ENCODE measurements at places on chromosomes 3 and 15.
A peak's percentile ranks its signal among the peaks of the same experiment; 100 is the strongest.

- DNase-seq, result no peak
These were observed 54.0 kb downstream of the TASOR start for GRCh38 chr3:56629047-56629446.

DNA sequence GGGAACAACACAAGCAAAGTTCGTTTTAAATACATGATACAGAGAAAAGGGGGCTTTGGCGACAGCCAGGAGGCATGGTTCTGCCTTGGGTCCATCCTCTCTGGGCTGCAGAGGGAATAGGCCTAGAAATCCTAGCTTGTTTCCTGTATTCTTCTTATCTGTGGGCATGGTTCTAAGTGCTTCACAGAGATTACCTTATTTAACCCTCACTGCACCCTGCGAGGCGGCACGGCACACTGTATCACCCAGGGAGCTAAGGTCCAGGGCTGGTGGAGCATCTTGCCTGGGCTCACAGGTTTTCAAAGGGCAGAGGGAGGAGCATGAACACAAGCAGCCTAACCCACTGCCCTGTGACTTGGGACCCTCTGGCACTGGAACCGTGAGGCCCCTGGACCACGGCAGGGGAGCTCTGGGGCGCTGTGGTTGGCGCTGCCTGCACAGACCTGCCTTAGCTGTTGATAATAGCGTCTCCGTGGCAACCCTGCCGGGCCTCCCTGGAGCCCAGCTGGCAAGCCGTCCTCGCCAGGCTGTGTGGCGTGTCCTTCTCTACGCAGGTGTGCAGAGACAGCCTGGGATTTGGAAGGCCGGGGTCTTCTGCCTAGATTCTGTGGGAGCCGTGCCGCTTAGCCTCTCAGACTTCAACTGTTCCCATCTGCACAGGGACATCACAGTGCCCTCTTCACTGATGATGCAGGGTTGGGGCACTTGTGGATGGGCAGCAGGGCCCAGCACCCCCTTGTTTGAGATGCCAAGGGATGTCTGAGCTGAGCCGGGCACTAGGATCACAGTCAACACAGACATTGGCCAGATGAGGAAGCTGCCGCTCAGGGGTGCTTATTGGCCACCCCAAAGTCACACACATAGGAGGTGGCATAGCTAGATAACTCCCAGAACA lies 154.6 kb upstream of the TLE3 start:
- DNase-seq, result no peak

- DNase-seq, result peak; percentile 51
These were observed 37.6 kb downstream of the TMCC1 start for GRCh38 chr3:129855832-129856419.

GRCh38 chr15:66893294-66893693 lies 172.1 kb upstream of the SMAD3 start:
- DNase-seq, result no peak

GRCh38 chr15:74857082-74857655 lies 14.2 kb upstream of the ULK3 start:
- DNase-seq, result no peak

GRCh38 chr3:123584284-123584987 lies 417 bp downstream of the HACD2 start:
- DNase-seq, result peak; percentile 71

DNA sequence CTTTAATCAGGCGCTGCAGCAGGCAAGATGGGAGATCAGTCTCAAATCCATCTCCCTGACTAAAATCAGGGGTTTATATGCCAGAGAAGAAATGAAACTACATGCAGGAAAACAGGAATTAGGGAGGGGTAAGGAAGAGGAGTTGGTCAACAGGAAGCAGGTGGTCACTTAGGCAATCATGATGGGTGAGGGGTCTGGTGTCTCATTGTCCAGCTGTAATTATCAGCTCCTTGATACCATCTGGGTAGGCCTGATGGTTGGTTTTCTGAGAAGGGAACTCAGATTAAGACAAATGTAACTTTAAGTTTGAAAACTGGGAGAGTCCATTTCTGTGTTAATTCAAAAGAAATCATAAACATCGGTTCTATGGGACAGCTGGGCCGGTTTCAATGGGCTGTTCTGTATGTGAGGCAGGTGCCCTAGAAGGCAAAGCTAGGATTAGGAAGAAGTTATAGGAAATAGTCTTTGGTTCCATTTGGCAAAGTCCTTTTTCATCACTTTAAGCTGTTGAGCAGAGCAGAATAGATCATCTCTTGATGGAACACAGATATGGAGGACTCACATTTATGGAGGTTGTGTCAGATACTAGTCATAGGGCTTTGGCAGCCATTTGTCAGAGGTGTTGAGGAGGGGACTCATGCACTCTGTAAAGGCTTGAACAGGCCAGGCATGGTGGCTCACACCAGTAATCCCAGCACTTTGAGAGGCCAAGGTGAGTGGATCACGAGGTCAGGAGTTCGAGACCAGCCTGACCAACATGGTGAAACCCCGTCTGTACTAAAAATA lies 149.4 kb downstream of the VGLL4 start:
- DNase-seq, result peak; percentile 58

- no peak for DNase-seq
These were observed 215.3 kb upstream of the TOPAZ1 start for GRCh38 chr3:44026220-44026865.

DNA sequence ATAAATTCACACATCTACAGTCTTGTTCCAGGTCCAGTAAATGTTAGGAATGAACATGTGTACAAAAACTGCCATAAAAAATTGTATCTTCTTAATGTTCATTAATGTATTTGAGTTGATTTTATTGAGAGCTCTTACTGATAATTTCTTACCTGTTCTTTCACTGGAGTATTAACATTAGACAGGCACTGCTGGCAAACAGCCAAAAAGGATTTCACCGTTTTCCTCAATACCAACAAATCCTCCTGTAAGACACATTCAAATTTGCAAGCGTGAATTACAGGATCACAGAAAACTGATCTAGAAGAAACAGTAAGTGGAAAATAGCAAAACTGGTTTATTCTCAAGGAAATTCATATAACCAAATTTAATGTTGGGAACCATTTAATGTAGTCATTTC lies 127.4 kb downstream of the PCCB start:
- DNase-seq, result no peak

DNA sequence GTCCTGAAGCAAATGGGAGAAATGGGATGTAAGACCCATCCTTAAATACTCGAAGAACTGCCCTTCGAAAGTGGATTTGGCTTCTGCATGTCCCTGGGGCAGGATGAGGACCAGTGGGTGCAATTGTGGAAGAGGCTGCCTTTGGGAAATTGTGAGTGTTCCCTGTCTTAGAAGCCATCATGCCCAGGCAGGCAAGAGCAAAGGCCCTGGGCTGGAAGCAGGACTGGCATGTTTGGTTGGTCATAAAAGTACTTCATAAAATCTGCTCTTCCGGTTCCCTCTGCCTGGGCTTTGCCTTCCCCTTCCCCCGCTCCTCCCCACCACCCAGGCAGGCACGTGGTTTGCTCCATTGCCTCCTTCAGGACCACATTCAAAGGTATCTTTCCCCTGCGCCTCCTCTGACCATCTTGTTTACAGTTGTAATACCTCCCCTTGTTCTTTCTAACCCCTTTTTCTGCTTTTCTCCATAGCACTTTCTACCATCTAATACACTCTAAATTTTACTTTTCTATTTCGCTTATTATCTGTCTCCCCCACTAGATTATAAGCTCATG lies 8.3 kb downstream of the MINAR1 start:
- DNase-seq, result no peak

- no peak for DNase-seq
These were observed 227.2 kb upstream of the GOLIM4 start for GRCh38 chr3:168322941-168323340.

DNA sequence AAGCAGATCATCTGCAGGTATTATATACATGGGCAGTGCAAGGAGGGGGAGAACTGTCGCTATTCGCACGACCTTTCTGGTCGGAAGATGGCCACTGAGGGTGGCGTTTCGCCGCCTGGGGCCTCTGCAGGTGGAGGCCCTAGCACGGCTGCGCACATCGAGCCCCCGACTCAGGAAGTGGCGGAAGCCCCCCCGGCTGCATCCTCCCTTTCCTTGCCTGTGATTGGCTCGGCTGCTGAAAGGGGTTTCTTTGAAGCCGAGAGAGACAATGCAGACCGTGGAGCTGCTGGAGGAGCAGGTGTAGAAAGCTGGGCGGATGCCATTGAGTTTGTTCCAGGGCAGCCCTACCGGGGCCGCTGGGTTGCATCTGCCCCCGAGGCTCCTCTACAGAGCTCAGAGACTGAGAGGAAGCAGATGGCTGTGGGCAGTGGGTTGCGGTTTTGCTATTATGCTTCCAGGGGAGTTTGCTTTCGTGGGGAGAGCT lies 639 bp downstream of the MKRN3 start:
- peak; percentile 32 for DNase-seq

GRCh38 chr3:13559764-13560525 lies 11.0 kb downstream of the FBLN2 start:
- no peak for DNase-seq

- DNase-seq, result no peak
These were observed 319.9 kb downstream of the NAALADL2 start for GRCh38 chr3:175179055-175179454.
